Adrenal gland (tissue), 19 donors: ENCODE measurements at places on chromosomes 2 and 18. TPM values are rescaled to one million over a fixed set of nuclear protein-coding genes. Genes with fewer than 3 reads are reported as not detected.

RTKN gene
- total RNA-seq, result 20.7 TPM

- DNase-seq, result no peak
- H3K36me3 ChIP-seq, result no peaks in the 10 kb centered on the region
- no peaks in the 10 kb centered on the region for H3K27me3 ChIP-seq
- H3K4me1 ChIP-seq, result peaks cover 12% of the 10 kb centered on the region
- no peak overlapping the region for H3K27ac ChIP-seq
These were observed 13.0 kb upstream of the KLF11 start for GRCh38 chr2:10030311-10030736.

ZAP70 gene
- 1.7 TPM for total RNA-seq

DNA sequence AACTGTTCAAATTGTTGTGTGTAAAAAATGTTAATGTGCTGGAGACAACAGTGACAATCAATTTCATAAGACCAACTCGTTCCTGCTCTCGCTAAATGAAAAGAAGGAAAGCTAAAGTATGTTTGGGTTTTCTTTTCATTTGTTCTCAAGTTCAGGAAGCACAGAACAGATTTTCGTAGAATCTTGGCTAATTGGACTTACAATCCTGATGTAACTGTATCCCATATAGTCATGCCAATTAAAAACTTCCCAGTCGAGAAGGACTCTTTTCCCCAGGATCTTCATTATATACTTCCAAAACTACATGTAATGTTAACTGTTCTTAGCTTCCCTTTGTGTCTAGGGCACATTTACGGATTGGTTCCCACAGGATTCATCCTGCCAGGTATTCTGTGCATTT is 135.4 kb upstream of the ITGB6 start:
- H3K4me3 ChIP-seq, result no peak overlapping the region
- no peaks in the 10 kb centered on the region for H3K27me3 ChIP-seq
- no peak for DNase-seq

CHRNG gene
- total RNA-seq, result not detected

ST6GAL2 gene
- total RNA-seq, result 0.39 TPM
